ENCODE measurements at places on chromosomes 5 and 9.

- no peaks in the 10 kb centered on the region for H3K4me1 ChIP-seq
- no peak overlapping the region for H3K4me3 ChIP-seq
- H3K27me3 ChIP-seq = no peaks in the 10 kb centered on the region
- ATAC-seq = no peak
- H3K36me3 ChIP-seq = no peaks in the 10 kb centered on the region
- no peak overlapping the region for H3K27ac ChIP-seq
Observed at GRCh38 chr5:83937837-83938236, 217.2 kb upstream of the HAPLN1 start.

- no peaks in the 10 kb centered on the region for H3K36me3 ChIP-seq
- H3K27me3 ChIP-seq = no peaks in the 10 kb centered on the region
- H3K4me1 ChIP-seq = no peaks in the 10 kb centered on the region
- H3K4me3 ChIP-seq = peak overlapping the region; percentile 53
Observed at GRCh38 chr5:139638090-139638735, 9.9 kb upstream of the CXXC5 start.

GRCh38 chr5:180101451-180102105, 30.0 kb upstream of the RNF130 start:
- ATAC-seq = no peak
- no peaks in the 10 kb centered on the region for H3K4me1 ChIP-seq
- H3K4me3 ChIP-seq = no peak overlapping the region
- peaks cover 23% of the 10 kb centered on the region for H3K27me3 ChIP-seq
- no peaks in the 10 kb centered on the region for H3K36me3 ChIP-seq

- ATAC-seq = no peak
- no peaks in the 10 kb centered on the region for H3K27me3 ChIP-seq
- no peak overlapping the region for H3K4me3 ChIP-seq
- H3K27ac ChIP-seq = no peak overlapping the region
- H3K36me3 ChIP-seq = no peaks in the 10 kb centered on the region
- no peaks in the 10 kb centered on the region for H3K4me1 ChIP-seq
Observed at GRCh38 chr5:80185095-80185494, 70.8 kb downstream of the SERINC5 start.

GRCh38 chr9:81595887-81596543, 93.3 kb downstream of the TLE1 start:
- H3K27ac ChIP-seq = no peak overlapping the region
- H3K36me3 ChIP-seq = no peaks in the 10 kb centered on the region
- no peak overlapping the region for H3K4me3 ChIP-seq
- ATAC-seq = no peak

DNA sequence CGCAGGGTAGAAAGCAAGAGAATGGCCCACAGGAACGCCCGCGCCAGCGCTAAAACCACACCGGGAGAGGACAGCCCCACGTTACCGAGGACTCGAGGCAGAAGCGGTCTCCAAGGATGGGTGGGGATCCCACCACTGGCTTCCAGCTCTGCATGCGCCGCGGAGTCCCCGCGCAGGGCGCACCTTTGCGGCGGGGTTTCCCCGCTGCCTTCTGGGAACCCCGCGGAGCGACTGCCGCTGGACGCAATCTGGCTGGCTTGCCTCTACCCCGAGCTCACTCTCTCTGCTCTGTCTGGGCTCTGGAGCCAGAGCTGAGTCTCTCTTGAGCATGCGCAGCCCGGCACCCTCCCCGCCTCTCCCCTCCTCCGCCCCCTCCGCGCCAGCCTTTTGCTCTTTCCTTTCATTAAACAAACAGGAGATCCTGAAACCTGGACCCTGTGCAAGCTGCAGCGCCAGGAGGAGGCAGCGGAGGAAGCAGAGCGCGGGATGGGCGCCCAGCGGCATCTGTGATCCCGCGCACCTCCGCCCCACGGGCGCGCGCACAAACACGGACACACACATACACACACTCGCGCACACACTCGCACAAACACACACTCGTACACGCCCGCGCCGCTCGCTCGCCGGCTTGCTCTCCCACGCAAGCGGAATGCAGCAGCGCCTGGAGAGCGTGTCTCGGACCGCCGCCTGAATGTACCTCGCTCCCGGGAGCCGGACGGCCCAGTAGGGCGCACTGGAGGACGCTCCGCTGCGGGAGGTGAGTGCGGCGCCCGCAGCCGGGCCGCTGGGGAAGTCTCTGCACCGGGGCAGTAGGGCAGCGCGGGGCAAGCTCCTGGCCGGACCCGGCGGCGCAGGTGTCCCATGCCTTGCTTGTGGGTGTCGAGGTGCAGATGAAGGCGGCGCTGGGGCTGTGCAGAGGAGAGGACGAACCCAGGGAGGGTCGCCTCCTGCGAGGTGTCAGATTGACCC, at the start of gene PLPPR1:
TSS of gene PLPPR1 (plus strand) at position 382 of the 969 bp plus-strand sequence.
- peak; percentile 28 for ATAC-seq
- H3K4me1 ChIP-seq = no peaks in the 10 kb centered on the region
- H3K4me3 ChIP-seq = peak within 1 kb of the TSS; percentile 46
- H3K27me3 ChIP-seq = peaks cover 54% of the 10 kb centered on the region

DNA sequence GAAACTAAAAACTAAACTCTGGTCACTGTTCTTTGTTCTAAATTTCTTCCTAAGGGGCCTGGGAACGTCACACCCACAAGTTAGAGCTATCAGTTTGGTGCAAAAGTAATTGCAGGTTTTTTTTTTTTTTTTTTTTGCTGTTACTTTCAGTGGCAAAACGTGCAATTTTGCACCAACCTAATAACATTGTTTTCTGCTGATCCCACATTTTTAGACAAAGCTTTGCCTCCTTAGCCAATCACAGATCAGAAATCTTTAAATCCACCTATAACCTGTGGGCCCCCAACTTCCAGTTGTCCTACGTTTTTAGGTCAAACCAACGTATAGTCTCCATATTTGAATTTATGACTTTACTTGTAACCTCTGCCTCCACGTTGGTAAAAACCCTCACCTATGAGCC, 11.1 kb upstream of the MED10 start:
- H3K4me1 ChIP-seq = no peaks in the 10 kb centered on the region
- ATAC-seq = no peak
- H3K27me3 ChIP-seq = peaks cover 55% of the 10 kb centered on the region
- no peak overlapping the region for H3K4me3 ChIP-seq
- H3K27ac ChIP-seq = no peak overlapping the region
- H3K36me3 ChIP-seq = no peaks in the 10 kb centered on the region

All from gastroesophageal sphincter (tissue), 4 donors.